ENCODE measurements at places on chromosomes 2 and 18.

- no peak for DNase-seq
These were observed 72.6 kb downstream of the SLC66A2 start for GRCh38 chr18:79878741-79879378.

DNA sequence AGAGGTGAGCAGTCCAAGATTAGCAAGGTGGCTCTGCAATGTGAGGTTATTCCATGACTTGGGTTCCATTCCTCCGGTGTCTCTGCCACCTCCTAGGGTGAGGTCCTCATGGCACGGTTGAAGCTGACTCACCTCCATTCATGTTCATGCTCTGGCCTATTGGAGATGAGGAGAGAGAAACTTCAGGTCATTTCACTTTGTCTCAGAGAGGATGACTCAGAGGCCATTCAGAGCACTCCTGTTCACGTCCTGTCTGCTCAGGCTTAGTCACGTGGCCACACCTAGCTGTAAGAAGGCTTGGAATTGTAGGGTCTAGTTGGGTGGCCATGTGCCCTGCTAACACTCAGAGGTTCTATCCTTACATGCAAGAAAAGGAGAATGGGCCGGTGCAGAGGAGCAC, 67.5 kb upstream of the MBOAT2 start:
- no peak for DNase-seq

DNA sequence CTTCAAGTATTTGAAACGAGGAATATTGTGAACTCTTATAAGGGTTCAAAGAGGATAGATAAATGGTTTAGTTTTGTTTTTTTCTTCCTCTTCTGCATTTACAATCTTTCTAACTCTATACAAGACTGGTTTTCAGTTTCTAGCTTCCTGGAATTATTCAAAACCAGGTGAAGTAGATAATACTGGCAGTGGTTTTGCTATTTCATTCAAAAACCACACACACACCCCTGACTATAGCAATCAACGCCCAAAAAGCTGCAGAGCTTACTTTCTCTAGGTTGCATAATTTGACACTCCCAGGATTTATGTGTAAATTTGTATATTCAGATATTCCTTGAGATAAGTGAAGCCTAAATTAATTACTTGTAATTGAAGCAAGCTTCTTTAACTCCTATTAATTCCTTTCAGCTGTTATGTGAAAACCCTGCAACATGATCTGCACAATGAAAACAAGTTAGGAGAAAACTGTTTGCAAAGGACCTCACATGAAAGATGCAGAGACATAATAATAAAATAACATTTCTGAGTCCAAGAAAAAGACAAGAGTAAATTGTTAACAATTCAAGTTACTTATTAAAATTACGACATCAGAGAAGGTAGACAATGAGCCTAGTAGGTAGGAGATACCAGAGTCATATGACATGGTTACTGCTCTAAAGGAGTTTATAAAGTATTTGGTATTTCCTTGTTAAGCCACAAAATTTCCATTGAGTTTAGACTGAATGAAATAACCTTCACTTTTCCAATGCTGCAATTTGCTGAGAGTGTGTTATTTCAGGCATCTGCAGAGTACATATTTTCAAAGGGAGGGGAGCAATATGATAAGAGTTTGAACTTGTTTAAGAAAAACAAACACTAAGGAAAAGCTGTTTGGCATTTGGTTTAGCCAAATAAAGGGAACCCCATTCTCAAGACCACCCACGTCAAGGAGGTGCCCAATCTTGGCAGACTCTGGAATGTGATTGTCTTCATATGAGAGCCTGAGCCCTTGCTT, 1.6 kb upstream of the NFE2L2 start:
- no peak for DNase-seq

DNA sequence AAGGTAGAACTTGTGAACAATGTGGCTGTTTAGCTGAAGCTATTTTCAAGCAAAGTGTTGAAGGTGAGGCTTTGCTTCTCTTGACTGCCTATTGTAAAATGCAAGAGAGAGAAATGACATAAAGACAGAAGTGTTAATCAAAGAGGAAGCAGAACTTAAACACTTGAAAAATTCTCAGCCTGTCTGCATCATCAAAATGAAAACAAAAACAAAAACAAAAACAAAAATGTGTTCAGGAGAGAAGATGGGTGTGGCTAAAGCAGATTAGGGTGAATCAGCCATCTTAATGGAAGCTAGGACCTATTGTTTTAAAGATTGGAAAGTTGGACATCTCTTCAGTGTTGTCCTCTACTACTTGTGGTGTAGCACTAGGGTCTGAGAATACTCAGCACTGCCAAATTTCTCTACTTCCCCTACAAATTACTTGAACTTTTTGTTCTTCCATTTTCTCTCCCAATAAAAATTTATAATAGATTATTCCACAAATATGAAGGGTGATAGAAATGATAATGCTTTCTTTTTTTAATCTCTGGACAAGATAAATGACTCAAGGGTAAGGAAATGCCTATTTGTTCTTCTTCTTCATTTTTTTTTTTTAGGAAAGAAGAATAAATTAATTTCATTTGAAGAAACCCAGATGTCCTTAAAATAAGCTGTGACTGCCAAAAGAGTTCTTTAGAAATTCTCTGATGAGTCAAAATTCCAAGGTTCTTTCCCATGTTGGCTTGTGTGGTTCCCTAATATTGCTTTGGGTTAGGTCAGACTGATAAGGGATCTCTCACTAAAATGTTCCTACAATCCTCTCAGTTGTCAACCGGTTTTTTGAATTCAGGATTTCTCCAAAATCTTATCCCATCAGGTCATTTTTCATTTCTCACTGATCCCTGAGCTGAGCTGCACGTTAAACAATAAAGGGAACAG, 571.2 kb upstream of the ZEB2 start:
- no peak for DNase-seq

DNA sequence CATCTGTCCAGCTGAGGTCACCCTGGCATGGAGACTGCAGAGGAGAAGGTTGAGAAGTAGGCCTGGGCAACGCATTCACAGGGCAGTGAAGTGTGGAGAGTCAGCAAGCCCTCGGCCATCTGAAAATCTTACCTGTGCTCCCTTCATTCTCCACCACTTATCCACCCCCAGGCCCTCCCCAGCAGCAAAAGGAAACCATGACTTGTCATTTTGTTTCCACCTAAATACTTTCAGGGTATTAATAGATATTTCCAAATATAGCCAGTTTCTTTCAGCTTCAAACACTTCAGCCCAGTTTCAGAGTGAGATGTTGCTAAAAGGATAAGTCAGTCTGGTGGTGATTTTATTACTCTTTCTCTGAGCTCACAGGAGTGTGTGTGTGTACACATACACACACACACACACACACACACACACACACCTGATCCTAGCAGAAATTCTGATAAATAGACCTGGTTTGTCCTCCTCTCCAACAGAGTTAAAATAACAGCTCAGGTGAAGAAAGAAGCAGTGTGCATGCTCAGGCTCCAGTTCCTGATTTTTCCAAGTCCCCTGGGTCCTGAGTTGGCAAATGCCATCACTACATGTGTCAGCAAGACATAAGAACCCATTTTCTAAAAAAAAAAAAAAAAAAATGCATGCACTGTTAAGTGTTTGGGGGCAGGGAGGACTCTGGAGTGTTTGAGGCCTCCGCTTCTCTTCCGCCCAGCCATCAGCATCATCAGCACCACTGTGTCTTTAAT, 82.8 kb downstream of the LOXHD1 start:
- DNase-seq = peak; percentile 25

DNA sequence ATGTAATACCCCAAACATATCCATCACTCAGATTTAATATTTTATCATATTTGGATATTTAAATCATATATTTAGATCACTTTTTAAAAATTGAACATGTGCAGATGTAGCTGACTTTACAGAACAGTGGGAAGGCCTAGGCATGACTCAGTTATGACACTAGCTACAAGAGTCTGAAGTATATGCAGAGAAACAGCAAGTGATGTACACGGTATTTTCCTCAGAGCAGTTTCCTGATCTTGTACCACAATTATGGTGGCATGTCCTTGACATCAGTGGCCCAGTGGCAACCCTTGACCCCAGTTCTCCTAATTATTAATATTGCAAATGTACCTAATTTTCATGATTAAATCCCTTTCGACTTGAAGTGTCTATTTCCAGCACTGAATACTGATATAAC, 28.2 kb downstream of the CDKL4 start:
- DNase-seq = no peak

DNA sequence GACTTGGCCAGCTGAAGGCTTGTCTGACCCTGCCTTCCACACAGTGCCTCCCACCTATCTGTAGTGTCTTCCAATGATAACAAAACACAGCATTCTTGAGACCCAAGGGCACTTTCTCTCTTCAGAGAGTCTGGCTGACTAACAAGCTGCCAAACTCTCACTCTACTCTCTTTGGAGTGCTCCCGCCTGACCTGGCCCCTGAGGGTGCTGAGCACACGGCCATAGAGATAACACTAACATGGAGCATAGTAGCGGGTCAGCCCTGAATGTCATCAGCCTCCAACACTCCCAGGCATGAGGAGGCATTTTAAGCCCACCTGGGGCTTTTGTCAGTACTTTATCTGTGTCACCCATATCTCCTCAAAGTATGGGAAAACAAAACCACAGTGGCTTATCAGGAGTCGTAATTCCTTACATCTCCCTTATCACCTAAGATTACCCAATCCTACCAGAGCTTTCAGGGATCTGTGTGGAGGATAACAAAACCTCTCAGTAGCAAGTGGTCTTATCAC, 160.3 kb upstream of the TCF4 start:
- DNase-seq = peak; percentile 81

GRCh38 chr2:130338793-130339345, 3.8 kb upstream of the IMP4 start:
- no peak for DNase-seq

DNA sequence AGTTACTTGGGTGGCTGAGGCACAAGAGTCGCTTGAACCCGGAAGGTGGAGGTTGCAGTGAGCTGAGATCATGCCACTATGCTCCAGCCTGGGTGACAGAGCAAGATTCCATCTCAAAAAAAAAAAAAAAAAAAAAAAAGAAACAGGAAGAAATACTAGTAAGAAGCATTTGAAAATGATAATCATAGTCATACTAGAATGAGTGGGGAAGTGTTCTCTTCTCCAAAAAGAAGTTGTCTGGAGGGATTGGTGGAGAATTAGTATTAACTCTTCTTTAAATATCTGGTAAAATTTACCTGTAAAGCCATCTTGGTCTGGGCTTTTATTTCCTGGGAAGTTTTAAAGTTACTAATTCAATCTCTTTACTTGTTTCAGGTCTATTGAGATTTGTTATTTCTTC, 131.8 kb downstream of the FAM210A start:
- no peak for DNase-seq

GRCh38 chr2:209416913-209417312, 6.9 kb upstream of the MAP2 start:
- DNase-seq = no peak

DNA sequence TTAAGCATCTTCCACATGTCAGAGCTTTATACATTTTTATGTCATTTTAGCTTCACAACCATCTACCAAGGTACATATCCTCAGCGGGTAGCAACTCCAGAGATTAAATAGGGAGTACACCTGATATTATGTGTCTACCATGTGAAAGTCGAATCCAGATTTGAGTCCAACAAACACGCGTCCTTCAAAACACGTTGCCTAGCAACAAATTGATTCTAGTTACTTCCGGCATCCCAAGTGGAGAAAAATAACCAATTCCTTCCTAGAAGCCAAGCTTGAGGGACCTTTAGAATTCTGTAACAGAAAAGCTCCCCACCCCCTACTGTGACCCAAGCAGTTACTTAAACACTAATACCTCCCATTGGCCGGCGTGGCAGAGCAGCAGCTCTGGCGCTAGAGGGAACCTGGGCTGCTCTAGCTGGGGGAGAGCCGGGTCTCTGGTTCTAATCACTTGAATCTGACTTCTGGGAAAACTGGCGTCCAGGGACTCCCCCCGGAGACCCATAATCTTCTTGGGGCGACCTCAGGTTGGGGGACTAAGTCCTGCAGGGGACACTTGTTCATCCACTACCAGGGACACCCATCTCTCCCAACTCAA, at the start of gene ERICH2:
Gene ERICH2, plus strand, starts transcription at position 371 of the 598 bp plus-strand sequence. CDS start 304 bp downstream, outside the sequence.
- peak; percentile 92 for DNase-seq

GRCh38 chr2:39920307-39920801, 141.3 kb upstream of the THUMPD2 start:
- no peak for DNase-seq

- DNase-seq = peak; percentile 60
These were observed 180.2 kb downstream of the ANAPC1 start for GRCh38 chr2:111703759-111704158.

DNA sequence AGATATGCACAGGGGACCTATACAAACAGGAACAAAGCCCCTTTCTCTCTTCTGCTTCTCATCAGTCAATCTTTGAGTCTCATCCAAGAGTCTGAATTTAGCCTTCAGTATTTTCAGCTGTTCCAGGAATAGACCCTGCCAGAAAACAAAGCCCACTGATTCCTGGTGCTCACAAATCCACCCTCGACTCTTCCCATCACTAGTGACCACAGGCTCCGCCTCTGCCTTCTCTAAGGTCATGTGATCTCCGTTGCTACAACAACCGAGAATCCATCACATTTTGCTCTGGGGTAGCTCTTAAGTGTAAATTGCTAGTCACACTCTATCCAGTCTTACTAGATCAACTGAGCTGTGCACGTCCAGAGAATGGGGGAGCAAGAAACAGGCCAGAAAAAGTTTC, 46.4 kb upstream of the SPTBN1 start:
- DNase-seq = no peak

DNA sequence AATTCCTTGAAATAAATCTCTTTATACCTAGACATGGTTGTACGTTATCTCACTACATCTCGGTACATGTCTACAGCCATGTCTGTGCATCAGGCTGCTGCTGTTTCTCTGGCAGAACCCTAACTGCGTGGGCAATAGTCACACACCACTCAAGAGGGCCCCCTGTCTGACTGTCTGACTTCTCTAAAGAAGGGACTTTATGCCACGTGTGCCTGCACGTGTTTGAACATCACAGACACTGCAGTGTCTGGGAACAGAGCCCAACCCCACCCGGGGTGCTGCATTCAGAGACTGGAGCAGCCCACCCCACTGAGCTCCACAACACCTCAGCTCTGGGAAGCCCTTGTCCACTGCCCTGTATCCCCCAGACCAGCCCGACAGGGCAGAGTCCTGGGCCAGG, 55.0 kb downstream of the KIF1A start:
- no peak for DNase-seq

- DNase-seq = no peak
These were observed 34.8 kb upstream of the MMADHC start for GRCh38 chr2:149622343-149622742.

DNA sequence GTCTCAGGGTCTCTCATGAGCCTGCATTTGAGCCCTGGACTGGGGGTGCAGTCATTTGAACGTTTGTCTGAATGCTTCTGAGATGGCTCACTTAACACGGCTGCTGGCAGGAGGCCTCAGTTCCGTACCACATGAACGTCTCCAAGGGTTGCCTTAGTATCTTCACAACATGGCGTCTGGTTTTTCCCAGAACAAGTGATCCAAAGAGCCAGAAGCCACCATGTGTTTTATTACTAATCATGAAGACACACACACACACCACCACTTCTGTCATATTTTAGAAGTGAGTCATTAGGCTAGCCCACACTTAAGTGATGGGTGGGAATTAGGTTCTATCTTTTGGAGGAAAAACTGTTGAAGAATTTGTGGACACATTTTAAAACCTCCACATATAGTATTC, 15.0 kb upstream of the MYO1B start:
- DNase-seq = no peak

GRCh38 chr2:11679486-11680181, 9.6 kb upstream of the NTSR2 start:
- DNase-seq = peak; percentile 49

- no peak for DNase-seq
These were observed 27.6 kb upstream of the GMCL1 start for GRCh38 chr2:69801745-69802290.

- DNase-seq = peak; percentile 77
These were observed 119.9 kb upstream of the NDUFV2 start for GRCh38 chr18:8982416-8983183.
